ENCODE measurements at places on chromosomes 5 and 9. TPM values are rescaled to one million over a fixed set of nuclear protein-coding genes. Genes with fewer than 3 reads are reported as not detected.

DNA sequence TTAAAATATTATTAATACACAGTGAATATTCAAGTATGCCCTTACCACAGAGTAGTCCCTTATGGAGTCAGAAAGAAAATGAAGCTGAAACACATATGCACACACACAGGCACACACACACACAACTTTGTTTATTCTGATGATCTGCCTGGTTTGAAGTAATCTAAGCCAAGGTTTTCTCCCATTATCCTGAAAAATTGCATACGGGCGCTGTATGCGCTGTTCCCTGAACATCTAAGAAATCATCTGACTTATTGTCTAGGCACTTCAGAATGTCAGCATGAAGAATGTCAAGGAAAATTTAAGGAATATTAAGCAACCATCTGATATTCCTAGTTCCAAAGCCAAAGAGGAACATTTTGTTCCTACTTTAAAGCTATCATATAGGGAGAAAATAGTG lies 147.1 kb upstream of the SLC30A5 start:
- H3K36me3 ChIP-seq: no peaks in the 10 kb centered on the region
- no peak overlapping the region for H3K4me3 ChIP-seq
- no peak for DNase-seq
- no peak overlapping the region for H3K27ac ChIP-seq
- no peaks in the 10 kb centered on the region for H3K4me1 ChIP-seq
- no peaks in the 10 kb centered on the region for H3K27me3 ChIP-seq

GRCh38 chr9:129676975-129677374 lies 11.5 kb downstream of the PRRX2 start:
- DNase-seq: no peak
- no peak overlapping the region for H3K27ac ChIP-seq
- no peaks in the 10 kb centered on the region for H3K4me1 ChIP-seq

DNA sequence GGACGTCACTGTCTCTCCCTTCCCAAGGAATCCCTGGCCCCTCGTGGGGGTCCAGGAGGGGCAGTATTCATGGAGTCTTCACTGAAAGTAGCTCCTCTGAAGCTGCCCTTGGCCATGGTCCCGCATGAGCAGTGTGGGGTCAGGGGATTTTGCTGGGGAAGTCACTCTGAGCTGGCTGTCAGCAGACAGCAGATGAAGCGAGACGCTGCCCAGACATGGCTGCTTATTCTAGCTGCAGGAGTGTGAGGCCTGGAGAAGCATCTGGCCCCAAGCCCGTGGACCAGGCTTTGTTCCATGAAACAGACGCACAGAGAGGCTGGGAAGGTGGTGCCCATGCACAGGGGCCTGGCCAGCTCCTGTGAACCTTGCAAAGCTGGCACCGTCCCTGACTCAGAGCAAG lies 21.5 kb upstream of the ASS1 start:
- H3K27ac ChIP-seq: no peak overlapping the region
- H3K36me3 ChIP-seq: no peaks in the 10 kb centered on the region
- no peak for DNase-seq
- no peaks in the 10 kb centered on the region for H3K4me1 ChIP-seq
- H3K4me3 ChIP-seq: no peak overlapping the region

GRCh38 chr9:90720621-90721265 lies 78.1 kb upstream of the DIRAS2 start:
- H3K27me3 ChIP-seq: no peaks in the 10 kb centered on the region
- H3K4me1 ChIP-seq: no peaks in the 10 kb centered on the region
- no peak overlapping the region for H3K4me3 ChIP-seq
- DNase-seq: no peak

- DNase-seq: no peak
- H3K27ac ChIP-seq: peak overlapping the region; percentile 70
- no peak overlapping the region for H3K4me3 ChIP-seq
- peaks cover 3% of the 10 kb centered on the region for H3K36me3 ChIP-seq
- H3K27me3 ChIP-seq: no peaks in the 10 kb centered on the region
Measured at GRCh38 chr9:71690063-71690688, 78.1 kb downstream of the CEMIP2 start.

The GMCL2 gene
- not detected for total RNA-seq

DNA sequence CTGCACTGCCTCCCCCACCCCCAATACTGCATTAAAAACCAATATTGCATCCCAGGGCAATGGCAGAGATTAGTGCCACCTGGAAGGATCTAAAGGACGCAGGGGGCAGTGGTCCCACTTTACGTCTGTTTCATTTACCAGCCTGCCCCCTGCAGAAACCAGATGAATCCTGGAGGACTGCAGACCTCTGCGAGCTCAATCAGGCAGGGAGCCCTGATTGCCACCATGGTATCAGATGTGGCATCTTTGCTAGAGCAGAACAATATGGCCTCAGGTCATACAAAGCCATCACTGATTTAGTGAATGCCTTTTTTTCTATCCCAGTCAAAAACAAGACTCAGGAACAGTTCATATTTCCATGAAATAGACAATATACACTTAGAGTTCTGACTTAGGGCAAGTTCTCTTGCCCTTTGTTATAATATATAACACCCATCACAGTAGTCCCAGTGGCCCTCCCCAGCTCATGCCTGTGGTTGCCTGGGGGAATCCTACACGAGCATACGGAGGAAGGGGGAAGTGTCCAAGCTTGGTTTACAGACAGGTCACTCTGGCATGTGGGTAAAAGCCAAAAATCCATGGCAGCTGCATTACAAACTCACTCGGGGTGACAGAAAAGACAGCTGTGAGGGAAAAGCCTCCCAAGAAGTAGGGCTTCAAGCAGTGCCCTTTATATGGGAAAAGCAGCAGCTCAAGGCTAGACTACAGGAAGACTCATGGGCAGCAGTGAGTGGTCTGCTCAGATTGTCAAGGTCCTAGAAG lies 85.1 kb downstream of the MED27 start:
- no peak for DNase-seq
- no peaks in the 10 kb centered on the region for H3K36me3 ChIP-seq
- H3K27ac ChIP-seq: no peak overlapping the region
- H3K4me1 ChIP-seq: no peaks in the 10 kb centered on the region
- no peak overlapping the region for H3K4me3 ChIP-seq

GRCh38 chr5:143024228-143024920 lies 254.2 kb downstream of the ARHGAP26 start:
- no peaks in the 10 kb centered on the region for H3K36me3 ChIP-seq
- no peak overlapping the region for H3K4me3 ChIP-seq
- H3K27ac ChIP-seq: no peak overlapping the region
- H3K4me1 ChIP-seq: no peaks in the 10 kb centered on the region
- no peak for DNase-seq

DNA sequence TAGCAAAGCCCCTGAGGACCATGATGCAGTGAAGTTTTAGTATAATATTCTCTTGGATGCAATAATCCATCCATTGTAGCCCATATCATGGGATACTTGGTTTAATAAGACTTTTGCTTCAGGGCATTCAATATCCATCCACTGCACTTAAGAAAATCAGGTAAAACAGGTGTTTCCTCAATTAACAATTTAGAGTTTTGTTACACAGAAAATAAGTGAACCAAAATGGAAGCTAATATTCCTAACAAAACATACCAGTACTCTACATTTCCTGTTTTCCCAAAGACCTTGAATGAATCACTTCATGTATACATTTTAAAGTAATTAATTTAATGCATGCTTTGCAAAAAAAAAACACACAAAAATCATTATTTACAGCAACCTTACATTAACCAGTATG lies 305.6 kb downstream of the NR2F1-AS1 start:
- H3K27me3 ChIP-seq: no peaks in the 10 kb centered on the region
- H3K4me3 ChIP-seq: no peak overlapping the region
- no peak for DNase-seq
- H3K4me1 ChIP-seq: no peaks in the 10 kb centered on the region

The FOXD4L3 gene
- 0.11 TPM for total RNA-seq

DNA sequence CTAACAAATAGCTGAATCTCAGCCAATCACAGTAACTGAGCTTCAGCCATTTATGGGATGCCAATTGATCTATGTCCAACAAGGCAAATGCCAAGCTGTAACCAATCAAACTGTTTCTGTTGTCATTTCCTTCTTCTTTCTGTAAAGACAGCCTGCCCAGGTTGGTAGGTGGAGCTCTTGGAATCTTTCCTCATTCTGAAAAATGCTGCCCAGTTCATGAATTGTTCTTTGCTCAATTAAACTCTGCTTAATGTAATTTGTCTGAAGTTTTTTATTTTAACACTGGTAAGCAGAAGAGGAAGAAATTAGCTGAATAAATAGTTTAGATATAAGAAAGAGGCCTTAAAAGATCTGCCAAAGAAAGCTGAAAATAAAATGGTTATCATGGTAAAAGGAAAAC lies 1235.6 kb downstream of the EFNA5 start:
- no peaks in the 10 kb centered on the region for H3K36me3 ChIP-seq
- no peaks in the 10 kb centered on the region for H3K27me3 ChIP-seq
- H3K27ac ChIP-seq: no peak overlapping the region
- no peak overlapping the region for H3K4me3 ChIP-seq
- H3K4me1 ChIP-seq: no peaks in the 10 kb centered on the region

The THBS4 gene
- total RNA-seq: 0.24 TPM

The HMCN2 gene
- total RNA-seq: 1.2 TPM

The BRINP1 gene
- 0.13 TPM for total RNA-seq

GRCh38 chr9:84708400-84708799 lies 38.9 kb downstream of the NTRK2 start:
- H3K27ac ChIP-seq: no peak overlapping the region

- no peak for DNase-seq
- no peaks in the 10 kb centered on the region for H3K4me1 ChIP-seq
- H3K36me3 ChIP-seq: no peaks in the 10 kb centered on the region
- no peak overlapping the region for H3K27ac ChIP-seq
- H3K4me3 ChIP-seq: no peak overlapping the region
Measured at GRCh38 chr9:105846825-105847224, 152.5 kb downstream of the TMEM38B start.

GRCh38 chr5:132007399-132008162 lies 3.9 kb downstream of the ACSL6 start:
- H3K36me3 ChIP-seq: no peaks in the 10 kb centered on the region
- H3K27me3 ChIP-seq: no peaks in the 10 kb centered on the region
- no peaks in the 10 kb centered on the region for H3K4me1 ChIP-seq
- H3K27ac ChIP-seq: no peak overlapping the region
- H3K4me3 ChIP-seq: no peak overlapping the region

The OLFML2A gene
- total RNA-seq: 0.44 TPM

The TEK gene
- total RNA-seq: 6.9 TPM

DNA sequence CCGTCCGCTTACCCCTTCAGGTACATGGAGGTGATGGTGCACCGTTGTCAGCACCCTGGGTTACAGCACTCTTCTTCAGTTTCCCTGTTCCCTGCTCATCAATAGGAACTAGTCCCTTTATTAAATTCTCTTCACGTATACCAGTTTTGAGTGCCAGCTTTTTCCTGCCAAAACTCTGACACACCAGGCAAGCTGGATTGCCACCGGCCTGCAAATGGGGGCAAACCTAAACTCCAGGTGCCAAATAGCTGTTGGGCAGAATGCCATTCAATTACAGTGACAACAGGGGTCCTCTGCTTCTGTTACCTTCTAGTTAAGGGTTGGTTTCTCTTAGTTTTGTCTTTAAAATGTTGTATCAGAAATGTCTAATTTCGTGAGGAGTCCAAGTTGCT lies 400.4 kb downstream of the OSTF1 start:
- no peak overlapping the region for H3K27ac ChIP-seq
- no peak for DNase-seq
- no peak overlapping the region for H3K4me3 ChIP-seq
- no peaks in the 10 kb centered on the region for H3K27me3 ChIP-seq
- H3K4me1 ChIP-seq: no peaks in the 10 kb centered on the region

The COQ4 gene
- total RNA-seq: 33.3 TPM

The MRPS27 gene
- 40.1 TPM for total RNA-seq

DNA sequence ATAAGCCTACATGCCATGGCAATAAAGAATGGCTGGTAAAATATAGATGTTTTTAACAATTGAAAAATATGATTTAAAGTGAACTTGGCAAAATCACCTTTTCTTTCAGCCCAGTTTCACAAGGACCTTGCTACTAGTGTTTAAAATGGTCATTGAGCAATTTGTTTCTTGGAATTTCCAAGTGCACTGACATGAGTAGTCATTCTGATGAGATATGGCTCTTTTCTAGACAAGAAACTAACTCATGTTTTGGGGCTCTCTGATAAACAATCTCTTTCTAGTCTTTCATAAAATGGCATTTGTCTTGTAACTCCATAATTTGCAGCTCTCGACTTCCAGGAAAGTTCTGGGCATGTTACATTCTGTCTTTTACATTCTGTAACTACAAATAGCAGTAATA lies 176.8 kb downstream of the NR2F1-AS1 start:
- H3K27ac ChIP-seq: no peak overlapping the region
- H3K27me3 ChIP-seq: no peaks in the 10 kb centered on the region
- no peak overlapping the region for H3K4me3 ChIP-seq
- no peaks in the 10 kb centered on the region for H3K36me3 ChIP-seq
- no peak for DNase-seq
- H3K4me1 ChIP-seq: no peaks in the 10 kb centered on the region

GRCh38 chr9:89006267-89006666 lies 15.0 kb downstream of the S1PR3 start:
- no peak for DNase-seq
- H3K27ac ChIP-seq: no peak overlapping the region
- no peak overlapping the region for H3K4me3 ChIP-seq
- no peaks in the 10 kb centered on the region for H3K27me3 ChIP-seq
- no peaks in the 10 kb centered on the region for H3K36me3 ChIP-seq

DNA sequence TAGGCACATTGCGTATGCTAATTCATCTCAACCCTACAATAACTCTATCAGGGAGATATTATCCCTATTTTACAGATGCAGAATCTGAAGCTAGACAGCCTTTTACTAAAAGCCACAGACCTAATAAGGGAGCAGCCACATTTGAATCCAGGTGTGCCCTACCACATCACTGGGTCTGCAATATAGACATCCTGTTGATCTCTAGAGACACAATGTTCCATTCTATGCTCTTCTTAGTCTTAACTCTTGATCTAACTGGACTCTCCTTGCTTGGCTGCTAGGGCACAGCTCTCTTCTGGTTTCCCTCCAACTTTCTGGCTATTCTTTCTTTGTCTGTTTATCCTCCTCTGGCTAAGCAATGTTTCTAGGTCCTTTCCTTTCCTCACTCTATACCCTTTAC lies 1.4 kb upstream of the SPATA6L start:
- H3K27me3 ChIP-seq: no peaks in the 10 kb centered on the region
- H3K4me3 ChIP-seq: no peak overlapping the region
- H3K36me3 ChIP-seq: no peaks in the 10 kb centered on the region
- no peak overlapping the region for H3K27ac ChIP-seq

DNA sequence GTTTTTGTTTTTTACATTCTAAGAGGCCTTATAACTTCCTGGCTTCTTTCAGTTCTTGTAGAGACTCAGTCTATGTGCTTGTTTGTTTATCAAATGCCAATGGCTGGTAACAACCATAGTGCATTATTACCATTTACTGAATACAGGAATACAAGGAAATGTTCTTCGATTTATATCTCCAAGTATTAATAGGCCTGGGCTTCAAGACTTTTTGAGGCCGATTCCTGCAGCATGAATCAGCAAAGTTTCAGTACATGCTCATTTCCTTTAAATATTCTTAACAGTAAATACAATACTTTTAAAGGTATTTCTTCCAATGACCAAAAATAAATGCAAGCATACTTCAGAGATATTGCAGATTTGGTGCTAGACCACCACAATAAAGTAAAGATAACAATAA lies 535.3 kb downstream of the EFNA5 start:
- DNase-seq: no peak
- H3K27ac ChIP-seq: no peak overlapping the region
